ENCODE measurements at places on chromosomes 1 and 21. TPM values are rescaled to one million over a fixed set of nuclear protein-coding genes. Genes with fewer than 3 reads are reported as not detected.

The SPRR2B gene
- total RNA-seq = not detected

The LCE3D gene
- not detected for total RNA-seq

- H3K27ac ChIP-seq = no peak overlapping the region
- H3K36me3 ChIP-seq = no peaks in the 10 kb centered on the region
- no peak for DNase-seq
- no peaks in the 10 kb centered on the region for H3K4me1 ChIP-seq
- no peak overlapping the region for H3K4me3 ChIP-seq
- H3K27me3 ChIP-seq = no peaks in the 10 kb centered on the region
These were observed 182.0 kb downstream of the ST6GALNAC3 start for GRCh38 chr1:76256289-76257223.

- no peak for DNase-seq
- H3K27ac ChIP-seq = no peak overlapping the region
- no peaks in the 10 kb centered on the region for H3K27me3 ChIP-seq
- H3K4me3 ChIP-seq = no peak overlapping the region
- no peaks in the 10 kb centered on the region for H3K4me1 ChIP-seq
These were observed 10.8 kb upstream of the CACYBP start for GRCh38 chr1:174988986-174989385.

DNA sequence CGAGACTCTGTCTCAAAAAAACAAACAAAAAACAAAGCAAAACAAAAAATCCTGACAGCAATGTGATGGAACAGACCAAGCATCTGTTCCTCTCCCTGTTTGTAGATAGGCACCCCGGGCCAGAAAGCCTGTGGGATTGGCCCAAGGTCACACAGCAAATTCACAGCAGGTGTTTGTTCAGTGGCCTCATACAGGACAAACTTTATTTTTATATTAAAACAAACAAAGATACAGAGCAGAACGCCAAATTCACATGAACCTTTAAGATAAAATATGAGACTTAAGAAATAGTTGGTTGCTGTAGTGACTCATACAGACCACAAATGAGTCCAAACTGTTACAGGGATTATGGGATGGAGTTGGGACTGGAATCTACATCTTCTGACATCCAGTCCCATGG lies 2.3 kb upstream of the CELA2A start:
- no peaks in the 10 kb centered on the region for H3K27me3 ChIP-seq
- no peak for DNase-seq
- H3K27ac ChIP-seq = no peak overlapping the region
- no peak overlapping the region for H3K4me3 ChIP-seq
- H3K36me3 ChIP-seq = no peaks in the 10 kb centered on the region

The ALX3 gene
- total RNA-seq = not detected

DNA sequence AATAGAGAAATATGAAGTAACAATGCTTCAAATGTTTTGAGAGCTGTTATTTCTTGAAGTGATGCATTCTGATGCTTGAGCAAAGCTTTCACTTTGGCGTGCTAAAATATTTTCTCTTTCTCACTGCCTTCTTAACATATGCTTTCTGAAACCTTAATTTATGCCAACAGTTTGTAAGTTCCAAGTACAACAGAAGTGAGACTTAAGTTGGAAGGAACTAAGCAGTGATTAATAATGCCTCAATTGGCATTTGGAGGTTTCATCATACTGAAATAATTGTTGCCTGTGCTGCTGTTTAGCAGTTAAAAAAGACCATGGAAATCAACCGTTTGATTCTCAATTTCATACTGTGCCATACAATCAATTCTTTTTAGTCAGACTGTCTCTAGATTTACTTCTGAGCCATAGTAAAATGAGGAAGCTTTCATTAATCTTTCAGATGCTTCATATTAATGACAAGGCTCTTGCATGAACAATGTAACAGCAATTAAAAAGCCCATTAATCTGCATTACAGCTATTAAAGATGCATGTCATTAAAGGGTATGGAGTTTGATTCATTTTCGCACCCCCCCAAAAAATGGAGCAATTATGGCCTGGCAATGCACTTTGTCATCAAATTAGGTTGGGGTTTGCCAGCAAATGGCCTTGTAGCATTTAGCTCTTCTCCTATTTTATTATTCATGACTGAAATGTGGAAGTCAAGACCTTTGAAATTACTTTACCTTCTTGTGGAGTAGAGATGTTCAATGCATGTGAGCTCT lies 375.3 kb downstream of the USH2A start:
- H3K4me3 ChIP-seq = no peak overlapping the region
- no peak for DNase-seq
- H3K27ac ChIP-seq = no peak overlapping the region
- no peaks in the 10 kb centered on the region for H3K4me1 ChIP-seq

DNA sequence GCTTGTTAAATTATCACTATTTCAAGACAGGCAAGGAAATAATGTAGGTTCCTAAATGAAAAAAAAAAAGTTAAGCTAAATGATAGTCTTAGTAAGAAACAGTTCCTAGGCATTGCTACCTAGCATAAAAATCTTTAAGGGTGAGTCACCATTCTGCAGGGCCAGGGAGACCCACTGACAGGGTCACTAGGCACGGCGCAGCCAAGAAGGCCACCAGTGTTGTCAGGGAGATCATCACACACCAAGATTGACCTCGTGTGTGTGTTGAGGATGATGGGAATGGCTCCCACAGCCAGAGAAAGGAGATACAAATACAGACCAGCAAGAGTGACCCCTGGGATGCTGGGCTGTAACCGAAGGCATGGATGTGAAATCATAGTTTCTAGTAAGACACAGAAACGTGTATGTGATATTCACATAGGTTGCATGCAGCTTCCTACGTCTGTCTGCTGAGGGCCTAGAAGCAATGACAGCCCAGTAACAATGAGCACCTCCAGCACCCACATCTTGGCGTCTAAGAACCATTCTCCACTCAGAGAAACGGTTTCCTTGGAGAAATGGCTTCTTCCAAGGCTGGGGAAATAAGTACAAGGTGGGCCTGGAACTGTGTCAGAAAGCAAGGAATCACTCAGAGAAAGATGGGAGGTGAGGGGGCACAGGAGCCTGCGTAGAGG lies 29.1 kb downstream of the RIPK4 start:
- no peaks in the 10 kb centered on the region for H3K27me3 ChIP-seq
- H3K36me3 ChIP-seq = peaks cover 10% of the 10 kb centered on the region
- no peak overlapping the region for H3K27ac ChIP-seq
- H3K4me3 ChIP-seq = no peak overlapping the region
- no peaks in the 10 kb centered on the region for H3K4me1 ChIP-seq
- DNase-seq = no peak

DNA sequence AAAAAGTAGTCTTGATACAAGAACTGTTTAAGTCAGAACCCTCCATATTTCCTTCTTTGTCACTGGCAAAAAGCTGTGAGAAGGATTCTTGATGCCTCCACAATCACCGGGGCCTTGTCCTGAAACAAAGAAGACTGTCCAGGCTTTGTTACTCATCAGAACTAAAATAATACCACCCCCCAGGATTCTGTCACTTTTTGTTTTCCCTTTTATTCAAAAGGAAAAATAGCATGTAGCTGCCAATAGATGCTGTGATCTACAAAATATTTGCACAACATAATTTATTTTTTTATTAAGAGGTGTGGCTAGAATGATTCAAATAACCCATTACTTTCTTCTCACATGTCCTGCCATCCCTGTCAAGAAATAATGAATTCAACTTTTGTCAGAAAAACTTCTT lies 173.7 kb downstream of the LYPLAL1 start:
- H3K36me3 ChIP-seq = no peaks in the 10 kb centered on the region
- no peaks in the 10 kb centered on the region for H3K27me3 ChIP-seq
- peaks cover 6% of the 10 kb centered on the region for H3K4me1 ChIP-seq
- no peak overlapping the region for H3K27ac ChIP-seq
- no peak for DNase-seq
- no peak overlapping the region for H3K4me3 ChIP-seq

- H3K27me3 ChIP-seq = no peaks in the 10 kb centered on the region
- no peak overlapping the region for H3K4me3 ChIP-seq
- H3K4me1 ChIP-seq = no peaks in the 10 kb centered on the region
- H3K27ac ChIP-seq = no peak overlapping the region
- H3K36me3 ChIP-seq = no peaks in the 10 kb centered on the region
These were observed 483.5 kb downstream of the ADGRL2 start for GRCh38 chr1:82284213-82284612.

- no peaks in the 10 kb centered on the region for H3K27me3 ChIP-seq
- DNase-seq = peak; percentile 85
These were observed 71.8 kb upstream of the MACF1 start for GRCh38 chr1:39132505-39133339.

The SH3BGR gene
- total RNA-seq = 3.1 TPM

- H3K27ac ChIP-seq = no peak overlapping the region
- no peaks in the 10 kb centered on the region for H3K36me3 ChIP-seq
- H3K4me1 ChIP-seq = no peaks in the 10 kb centered on the region
- DNase-seq = no peak
- H3K27me3 ChIP-seq = no peaks in the 10 kb centered on the region
These were observed 238.0 kb downstream of the NTNG1 start for GRCh38 chr1:107378866-107379265.

The GFI1 gene
- 5.4 TPM for total RNA-seq

- H3K36me3 ChIP-seq = no peaks in the 10 kb centered on the region
- H3K4me1 ChIP-seq = no peaks in the 10 kb centered on the region
- H3K27ac ChIP-seq = no peak overlapping the region
- peak; percentile 49 for DNase-seq
- no peak overlapping the region for H3K4me3 ChIP-seq
- H3K27me3 ChIP-seq = no peaks in the 10 kb centered on the region
These were observed 35.4 kb downstream of the PKP1 start for GRCh38 chr1:201318504-201319340.

The FCER1G gene
- 158 TPM for total RNA-seq

DNA sequence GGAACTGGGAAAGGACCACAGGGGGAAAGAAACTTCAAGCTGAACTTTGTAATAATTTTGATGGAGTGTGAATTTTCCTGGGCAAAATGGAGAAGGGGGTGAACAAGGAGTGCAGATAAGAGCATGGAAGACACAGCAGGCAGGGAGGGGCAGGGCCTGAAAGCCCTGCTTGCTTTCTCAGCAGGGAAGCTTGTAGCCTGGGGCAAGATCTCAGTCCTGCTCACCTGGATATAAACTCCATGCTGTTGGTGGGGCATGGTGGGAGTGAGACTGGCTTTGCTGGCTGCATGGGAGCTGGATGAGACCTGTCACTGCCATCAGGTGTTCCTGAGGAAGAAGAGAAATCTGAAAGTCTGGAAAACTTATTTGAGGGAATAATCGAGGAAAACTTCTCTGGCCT lies 58.7 kb upstream of the RC3H1 start:
- H3K4me3 ChIP-seq = no peak overlapping the region
- DNase-seq = no peak
- H3K36me3 ChIP-seq = no peaks in the 10 kb centered on the region
- no peak overlapping the region for H3K27ac ChIP-seq
- no peaks in the 10 kb centered on the region for H3K4me1 ChIP-seq
- H3K27me3 ChIP-seq = no peaks in the 10 kb centered on the region

The TSPAN2 gene
- total RNA-seq = 6.1 TPM

The ANKRD65 gene
- total RNA-seq = 21.5 TPM

- no peak overlapping the region for H3K27ac ChIP-seq
- no peaks in the 10 kb centered on the region for H3K36me3 ChIP-seq
- H3K27me3 ChIP-seq = no peaks in the 10 kb centered on the region
- no peak overlapping the region for H3K4me3 ChIP-seq
- H3K4me1 ChIP-seq = no peaks in the 10 kb centered on the region
- DNase-seq = no peak
These were observed 418.1 kb upstream of the VAMP3 start for GRCh38 chr1:7352974-7353373.

- H3K36me3 ChIP-seq = no peaks in the 10 kb centered on the region
- H3K27me3 ChIP-seq = no peaks in the 10 kb centered on the region
- DNase-seq = no peak
- H3K27ac ChIP-seq = no peak overlapping the region
These were observed 35.1 kb downstream of the LRRC38 start for GRCh38 chr1:13478692-13479091.

The OR2T33 gene
- not detected for total RNA-seq

The TMEM50B gene
- total RNA-seq = 73.2 TPM

DNA sequence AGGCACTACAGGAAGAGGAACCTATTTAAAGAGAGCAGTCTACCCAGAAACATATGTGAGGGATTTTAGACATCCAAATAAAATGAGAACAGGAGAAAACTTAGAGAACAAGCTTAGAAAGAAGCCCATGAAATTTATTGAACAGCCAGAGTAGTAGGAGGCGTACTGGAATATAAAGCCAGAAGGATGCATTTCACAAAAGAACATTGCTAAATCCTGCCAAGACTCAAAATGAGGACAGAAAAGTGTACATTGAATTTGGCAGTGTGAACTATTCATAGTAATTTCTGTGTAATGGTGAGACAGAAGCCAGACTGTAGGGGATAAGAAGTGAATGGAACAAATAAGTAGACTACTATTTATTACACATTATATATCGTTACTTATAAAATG lies 22.5 kb downstream of the CEPT1 start:
- H3K36me3 ChIP-seq = peaks cover 53% of the 10 kb centered on the region
- H3K27me3 ChIP-seq = no peaks in the 10 kb centered on the region
- no peak overlapping the region for H3K27ac ChIP-seq
- H3K4me1 ChIP-seq = no peaks in the 10 kb centered on the region
- H3K4me3 ChIP-seq = no peak overlapping the region

- no peak overlapping the region for H3K4me3 ChIP-seq
- peaks cover 82% of the 10 kb centered on the region for H3K36me3 ChIP-seq
- peaks cover 6% of the 10 kb centered on the region for H3K4me1 ChIP-seq
- H3K27ac ChIP-seq = no peak overlapping the region
- H3K27me3 ChIP-seq = no peaks in the 10 kb centered on the region
These were observed 13.9 kb downstream of the HYI start for GRCh38 chr1:43439781-43440180.

DNA sequence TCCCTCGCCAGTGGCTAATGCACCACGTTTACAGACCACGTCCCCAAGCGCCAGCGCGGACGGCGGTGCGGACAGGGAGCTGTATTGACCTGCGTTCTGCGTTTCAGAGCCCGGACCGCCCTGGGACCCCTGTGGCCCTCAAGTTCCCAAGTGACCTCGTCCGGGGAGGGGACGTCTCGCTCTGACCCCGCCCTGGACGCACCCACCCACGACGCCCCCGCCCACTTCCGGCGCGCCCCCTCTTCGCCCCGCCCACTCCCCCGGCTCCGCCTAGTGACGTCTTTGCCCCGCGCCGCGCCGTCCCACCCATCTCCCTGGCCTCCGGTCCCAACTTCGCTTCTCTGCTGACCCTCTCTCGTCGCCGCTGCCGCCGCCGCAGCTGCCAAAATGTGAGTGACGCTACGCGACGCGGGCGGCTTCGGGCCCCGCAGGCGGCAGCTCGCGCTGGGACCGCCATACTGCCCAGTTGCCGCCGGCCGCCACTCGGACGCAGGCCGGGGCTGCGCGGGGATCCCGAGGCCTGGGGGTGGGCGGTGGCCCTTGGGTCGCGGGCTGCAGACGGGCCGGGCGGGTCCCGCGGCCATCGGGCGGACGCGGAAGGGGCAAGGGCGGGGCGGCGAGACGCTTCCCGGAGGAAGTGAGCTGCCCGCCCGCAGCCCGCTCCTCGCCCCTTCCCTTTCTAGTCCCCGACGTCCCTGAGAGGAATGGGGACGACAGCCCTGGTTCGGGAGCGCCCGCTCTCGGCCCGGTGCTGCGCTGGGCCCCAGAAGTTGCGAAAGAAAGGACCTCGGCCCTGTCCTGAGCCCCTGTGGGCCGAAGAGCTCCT lies at the start of gene VAMP3:
TSS of gene VAMP3 (plus strand) at position 300 of the 826 bp plus-strand sequence. CDS start at position 388, 88 bp downstream.
- peak within 1 kb of the TSS; percentile 79 for H3K4me3 ChIP-seq
- peak; percentile 96 for DNase-seq
- peak within 1 kb of the TSS; percentile 93 for H3K27ac ChIP-seq
- peaks cover 28% of the 10 kb centered on the region for H3K36me3 ChIP-seq
- peaks cover 14% of the 10 kb centered on the region for H3K4me1 ChIP-seq
